ENCODE measurements at places on chromosomes 6 and 20. TPM values are rescaled to one million over a fixed set of nuclear protein-coding genes. Genes with fewer than 3 reads are reported as not detected.
A peak's percentile ranks its signal among the peaks of the same experiment; 100 is the strongest.

DNA sequence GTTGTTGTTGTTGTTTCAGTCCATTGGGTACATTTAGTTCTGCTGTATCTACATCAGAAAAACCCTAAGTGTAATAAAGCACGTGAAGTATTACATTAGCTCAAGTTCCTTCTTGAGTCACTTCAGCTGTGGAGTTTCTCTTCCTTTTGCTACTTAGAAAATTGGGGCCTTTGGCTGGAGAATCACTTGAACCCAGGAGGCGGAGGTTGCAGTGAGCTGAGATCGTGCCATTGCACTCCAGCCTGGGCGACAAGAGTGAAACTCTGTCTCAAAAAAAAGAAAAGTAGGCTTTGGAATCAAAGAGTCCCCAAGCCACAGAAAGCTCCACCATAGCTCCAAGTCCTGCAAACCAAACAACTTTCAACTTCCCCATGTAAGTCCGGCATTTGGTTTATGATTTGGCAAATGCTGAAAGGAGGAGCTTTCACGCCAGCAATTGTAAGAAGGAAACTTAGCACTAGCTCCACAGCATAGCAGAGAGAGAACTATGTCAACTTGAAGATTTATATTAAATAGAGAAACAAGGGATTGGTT, 56.5 kb upstream of the RNF144B start:
- no peak overlapping the region for H3K27ac ChIP-seq
- H3K36me3 ChIP-seq, result no peaks in the 10 kb centered on the region
- no peak for DNase-seq
- no peak overlapping the region for H3K4me3 ChIP-seq
- H3K4me1 ChIP-seq, result peaks cover 1% of the 10 kb centered on the region

DNA sequence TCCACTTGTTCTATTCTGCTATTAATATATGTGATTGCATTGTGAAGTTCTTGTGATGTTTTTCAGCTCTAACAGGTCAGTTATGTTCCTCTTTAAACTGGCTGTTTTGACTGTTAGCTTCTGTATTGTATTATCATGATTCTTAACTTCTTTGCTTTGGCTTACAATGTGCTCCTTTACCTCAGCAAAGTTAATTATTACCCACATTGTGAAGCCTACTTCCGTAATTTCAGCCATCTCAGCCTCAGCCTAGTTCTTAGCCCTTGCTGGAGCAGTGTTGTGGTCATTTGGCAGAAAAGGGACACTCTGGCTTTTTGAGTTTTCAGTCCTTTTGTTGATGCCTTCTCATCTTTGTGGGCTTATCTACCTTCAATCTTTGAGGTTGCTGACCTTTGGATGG, 440.2 kb downstream of the TBC1D32 start:
- H3K27ac ChIP-seq, result no peak overlapping the region
- H3K36me3 ChIP-seq, result peaks cover 5% of the 10 kb centered on the region
- H3K4me1 ChIP-seq, result no peaks in the 10 kb centered on the region
- H3K4me3 ChIP-seq, result no peak overlapping the region

Gene HLA-DQA1
- not detected for total RNA-seq

DNA sequence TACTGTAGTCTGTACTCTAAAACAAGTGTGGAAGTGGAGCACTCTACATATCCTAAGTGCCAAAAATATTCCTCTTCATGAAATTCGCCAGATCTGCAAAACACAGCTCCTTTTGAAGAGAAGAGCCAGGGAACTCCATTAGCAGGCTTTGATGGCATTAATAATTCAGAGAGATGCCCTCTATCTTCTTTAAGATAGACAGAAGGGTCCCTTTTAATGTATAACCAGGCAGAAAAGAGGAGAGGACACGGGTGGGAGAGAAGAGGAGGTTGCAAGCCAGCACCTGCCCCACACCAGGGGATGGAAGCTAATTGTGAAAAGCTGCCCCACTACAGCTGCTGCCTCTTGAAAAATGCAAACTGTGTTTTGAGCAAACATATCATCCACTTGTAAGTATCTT, 3.7 kb upstream of the RFPL4B start:
- H3K4me3 ChIP-seq, result peak overlapping the region; percentile 28
- H3K4me1 ChIP-seq, result peaks cover 13% of the 10 kb centered on the region
- DNase-seq, result peak; percentile 49
- H3K27ac ChIP-seq, result peak overlapping the region; percentile 75
- peaks cover 9% of the 10 kb centered on the region for H3K36me3 ChIP-seq

DNA sequence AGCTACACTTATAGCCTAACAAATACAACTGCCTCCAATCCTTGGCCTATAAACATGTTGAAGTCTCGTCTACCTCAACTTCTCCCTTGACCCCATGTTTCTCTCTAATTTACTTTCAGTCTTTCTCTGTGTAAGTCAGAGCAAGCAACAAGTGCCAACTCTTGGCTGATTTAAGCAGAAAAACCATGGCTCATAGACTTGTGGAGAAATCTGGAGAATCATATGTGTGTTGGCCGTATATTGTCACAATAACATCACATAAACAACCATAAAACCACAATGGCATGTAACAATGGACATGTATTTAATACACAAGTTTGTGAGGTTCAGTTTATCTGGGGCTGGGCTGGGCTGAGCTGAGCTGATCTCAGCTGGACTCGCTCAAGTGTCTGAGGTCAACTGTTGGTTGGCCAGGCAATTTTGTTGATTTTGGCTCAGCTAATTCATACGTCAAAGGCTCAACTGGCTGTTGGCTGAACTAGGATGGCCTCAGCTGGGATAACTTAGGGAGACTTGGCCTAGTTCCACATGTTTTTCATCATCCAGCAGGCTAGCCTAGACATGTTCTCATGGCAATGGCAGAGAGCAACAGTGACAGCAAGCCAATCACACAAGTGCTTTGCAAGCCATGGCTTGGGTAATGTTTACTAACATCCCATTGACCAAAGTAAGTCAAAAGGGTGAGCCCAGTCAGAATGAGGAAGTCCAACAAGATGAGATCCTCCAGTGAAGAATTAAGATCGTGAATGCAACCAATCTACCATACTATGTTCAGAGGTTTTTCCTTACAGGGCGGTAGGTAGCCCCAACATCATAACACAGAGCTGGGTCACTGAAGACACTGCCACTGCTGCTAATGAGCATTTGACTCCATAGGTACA, 12.9 kb upstream of the TBC1D22B start:
- H3K27ac ChIP-seq, result no peak overlapping the region
- no peak overlapping the region for H3K4me3 ChIP-seq
- no peak for DNase-seq
- H3K27me3 ChIP-seq, result peaks cover under 1% of the 10 kb centered on the region
- H3K36me3 ChIP-seq, result no peaks in the 10 kb centered on the region

DNA sequence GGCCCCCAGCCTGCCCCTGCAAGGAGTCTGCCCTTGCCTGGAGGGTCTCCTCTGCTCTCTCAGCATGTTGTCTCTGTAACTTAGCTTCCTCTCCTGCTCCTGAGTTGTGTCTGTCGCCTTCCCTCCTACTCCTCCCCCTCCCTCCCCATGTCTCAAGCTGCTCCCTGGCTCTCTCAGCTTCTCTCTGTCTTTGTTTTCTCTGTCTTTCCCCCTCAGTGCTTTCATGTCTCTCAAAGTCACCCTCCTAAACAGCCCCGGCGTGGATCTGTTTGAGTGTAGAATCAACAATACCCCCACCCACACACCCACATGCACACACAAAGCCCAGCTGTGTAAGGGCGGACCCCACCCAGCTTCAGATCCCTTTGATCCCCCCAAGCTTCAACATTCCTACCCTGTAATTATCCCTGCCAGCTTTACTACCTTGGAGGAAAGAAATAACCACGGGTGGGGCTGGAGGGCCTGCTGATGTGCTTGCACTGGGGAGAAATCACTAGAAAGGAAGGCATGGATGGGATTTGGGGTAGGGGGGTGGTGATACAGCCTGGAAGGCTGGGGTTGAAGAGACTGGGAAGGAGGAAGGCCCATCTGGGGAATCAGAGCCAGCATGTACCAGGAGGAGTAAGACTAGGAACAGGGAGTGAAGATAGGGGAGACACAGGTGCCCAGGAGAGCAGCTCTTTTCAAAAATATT, 1.0 kb upstream of the LY6G6D start:
- H3K4me1 ChIP-seq, result peaks cover 17% of the 10 kb centered on the region
- no peak for DNase-seq
- peak overlapping the region; percentile 75 for H3K4me3 ChIP-seq
- no peaks in the 10 kb centered on the region for H3K36me3 ChIP-seq

DNA sequence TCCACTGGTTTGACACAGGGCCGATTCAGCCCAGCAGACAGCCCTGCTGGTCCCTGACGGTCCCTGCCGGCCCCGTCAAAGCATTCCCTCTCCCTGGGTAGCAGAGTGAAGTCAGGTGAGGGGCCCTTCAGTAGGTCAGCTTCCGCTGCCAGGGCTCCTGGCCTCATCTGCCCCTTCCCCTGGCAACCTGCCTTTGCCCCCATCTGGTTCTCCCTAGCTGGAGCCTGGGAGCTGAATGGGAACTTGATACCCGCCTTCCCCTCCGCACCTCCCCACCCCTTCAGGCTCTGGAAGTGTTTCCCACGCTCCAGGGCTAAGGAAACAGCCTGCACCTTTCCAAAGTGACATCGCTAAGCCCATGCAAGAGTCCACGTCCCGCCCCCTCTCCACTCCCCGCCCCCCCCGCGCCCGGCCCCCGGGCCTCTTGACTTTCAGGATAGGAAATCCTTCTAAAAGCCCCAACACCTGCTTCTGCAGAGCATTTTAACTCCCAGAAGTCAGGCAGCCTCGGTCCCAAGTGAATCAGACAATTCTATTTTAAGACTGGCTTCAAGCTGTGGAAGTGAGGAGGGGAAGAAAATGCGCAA, 53.3 kb downstream of the ISM1 start:
- H3K4me1 ChIP-seq, result peaks cover 37% of the 10 kb centered on the region
- H3K4me3 ChIP-seq, result peak overlapping the region; percentile 55
- peaks cover 4% of the 10 kb centered on the region for H3K27me3 ChIP-seq
- DNase-seq, result peak; percentile 65

DNA sequence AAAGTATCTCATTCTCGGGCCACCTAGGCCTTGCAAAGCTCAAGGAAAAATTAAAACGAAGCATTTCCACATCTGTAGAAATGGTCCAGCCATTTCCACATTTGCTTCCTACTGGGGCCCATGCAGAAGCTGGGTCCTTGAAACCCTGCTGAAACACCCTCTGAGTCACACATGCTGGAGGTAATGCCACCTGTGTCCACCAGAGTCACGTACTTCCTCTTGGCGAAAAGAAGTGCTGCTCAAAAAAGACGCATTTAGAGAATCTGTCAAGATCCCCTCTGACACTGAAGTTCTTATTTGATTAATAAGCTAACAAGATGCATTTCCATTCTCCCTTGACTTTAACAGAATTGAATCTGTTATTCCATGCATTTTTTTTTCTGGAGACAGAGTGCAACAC, 423.2 kb downstream of the PREX1 start:
- no peak overlapping the region for H3K27ac ChIP-seq
- H3K27me3 ChIP-seq, result peaks cover 9% of the 10 kb centered on the region
- no peak for DNase-seq
- H3K4me3 ChIP-seq, result no peak overlapping the region

Gene FGD2
- not detected for total RNA-seq

- no peak overlapping the region for H3K4me3 ChIP-seq
- DNase-seq, result no peak
- H3K4me1 ChIP-seq, result peaks cover 10% of the 10 kb centered on the region
- no peaks in the 10 kb centered on the region for H3K36me3 ChIP-seq
- H3K27me3 ChIP-seq, result peaks cover 1% of the 10 kb centered on the region
Observed at GRCh38 chr6:134634466-134634865, 315.4 kb downstream of the ALDH8A1 start.

Gene RPS6KA2
- 109 TPM for total RNA-seq

GRCh38 chr20:46132705-46133120, 14.6 kb downstream of the CD40 start:
- no peaks in the 10 kb centered on the region for H3K36me3 ChIP-seq
- H3K4me1 ChIP-seq, result peaks cover 44% of the 10 kb centered on the region
- peak; percentile 92 for DNase-seq
- peaks cover 14% of the 10 kb centered on the region for H3K27me3 ChIP-seq

Gene HELZ2
- total RNA-seq, result 87.7 TPM

Gene C6orf15
- not detected for total RNA-seq

DNA sequence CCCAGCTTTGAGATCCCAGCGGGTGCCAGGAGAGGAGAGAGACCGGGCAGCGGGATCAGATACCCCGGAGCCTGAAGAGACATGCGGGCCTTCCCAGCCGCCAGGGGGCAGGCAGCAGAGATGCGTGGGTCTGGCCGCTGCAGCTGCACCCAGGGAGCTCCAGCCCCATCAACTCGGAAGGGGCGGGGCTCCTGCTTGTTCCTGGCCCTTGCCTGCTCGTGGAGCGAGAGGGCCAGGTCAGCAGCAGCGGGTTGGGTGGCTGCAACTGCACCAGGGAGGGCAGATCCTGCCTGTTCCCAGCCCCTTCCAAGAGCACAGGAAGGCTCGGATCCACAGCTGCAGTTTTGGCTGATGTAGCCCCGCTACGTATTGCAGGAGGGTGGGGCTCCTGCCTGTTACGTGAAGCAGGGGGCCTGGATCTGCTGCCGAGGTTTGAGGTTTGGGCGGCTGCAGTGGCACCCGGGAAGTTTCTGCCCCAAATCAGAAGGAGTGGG, 532.8 kb downstream of the RFPL4B start:
- H3K27ac ChIP-seq, result no peak overlapping the region
- peak; percentile 24 for DNase-seq
- H3K4me3 ChIP-seq, result no peak overlapping the region
- H3K27me3 ChIP-seq, result no peaks in the 10 kb centered on the region

DNA sequence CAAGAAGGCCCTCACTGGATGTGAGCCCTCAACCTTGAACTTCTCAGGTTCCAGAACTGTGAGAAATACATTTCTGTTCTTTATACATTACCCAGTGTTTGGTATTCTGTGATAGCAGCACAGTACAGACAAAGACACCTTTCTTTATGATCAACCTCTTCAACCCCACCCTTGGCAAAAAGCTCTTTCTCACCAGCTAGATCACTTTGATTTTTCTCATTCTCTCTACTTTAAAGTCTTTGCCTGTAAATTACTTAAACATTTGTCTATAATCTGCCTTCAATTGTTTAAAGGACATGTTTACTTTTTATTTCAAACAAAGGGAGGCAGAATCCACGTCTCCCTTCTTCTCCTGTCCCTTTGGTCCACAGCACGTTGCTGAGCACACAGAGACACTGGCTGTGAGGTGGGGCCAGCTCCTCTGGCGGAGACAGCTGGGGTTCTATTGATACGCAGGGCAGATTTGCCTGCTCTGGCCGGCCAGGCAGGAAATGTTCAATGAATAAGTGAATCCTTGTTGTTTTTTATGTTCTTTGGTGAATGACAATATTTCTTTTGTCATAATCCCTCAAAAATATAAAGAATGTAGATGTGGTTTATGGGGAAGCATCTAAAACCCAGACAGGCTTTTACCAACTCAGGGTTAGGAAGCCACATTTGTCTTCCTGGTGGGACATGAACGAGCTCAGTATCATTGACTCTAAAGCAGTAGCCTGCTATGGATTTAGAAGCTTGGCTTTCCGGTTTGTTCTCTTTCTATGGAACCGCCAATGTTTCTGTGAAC, 52.9 kb downstream of the NEDD9 start:
- H3K36me3 ChIP-seq, result no peaks in the 10 kb centered on the region
- H3K27ac ChIP-seq, result no peak overlapping the region
- peaks cover 3% of the 10 kb centered on the region for H3K4me1 ChIP-seq
- no peaks in the 10 kb centered on the region for H3K27me3 ChIP-seq

Gene CCM2L
- 6.3 TPM for total RNA-seq

Measured in glutamatergic neuron (in vitro differentiated cells).